ENCODE measurements at places on chromosomes 3 and 15. TPM values are rescaled to one million over a fixed set of nuclear protein-coding genes. Genes with fewer than 3 reads are reported as not detected.

STAB1 gene
- polyA plus RNA-seq, result 41.7 TPM

ADGRG7 gene
- polyA plus RNA-seq, result not detected

DNA sequence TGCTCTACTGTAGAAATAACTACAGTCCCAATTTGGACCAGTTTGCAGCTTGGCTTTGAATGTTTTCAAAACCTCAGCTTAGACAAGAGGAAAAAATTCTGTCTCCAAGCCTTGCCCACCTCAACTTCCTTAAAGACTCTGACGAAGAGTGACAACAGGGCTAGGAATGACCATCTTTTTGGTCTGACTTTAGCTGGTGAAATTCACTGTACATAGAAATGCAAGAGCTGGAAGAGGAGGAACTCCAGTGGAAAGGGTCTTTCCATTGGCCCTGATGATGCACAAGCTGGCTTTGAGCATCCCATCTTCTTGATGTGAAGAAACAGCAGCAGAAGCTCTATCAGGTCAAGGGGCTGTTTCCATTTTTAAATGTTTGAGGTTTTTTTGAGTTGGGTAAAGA lies 22.7 kb upstream of the SH3BP5 start:
- DNase-seq, result no peak

DNA sequence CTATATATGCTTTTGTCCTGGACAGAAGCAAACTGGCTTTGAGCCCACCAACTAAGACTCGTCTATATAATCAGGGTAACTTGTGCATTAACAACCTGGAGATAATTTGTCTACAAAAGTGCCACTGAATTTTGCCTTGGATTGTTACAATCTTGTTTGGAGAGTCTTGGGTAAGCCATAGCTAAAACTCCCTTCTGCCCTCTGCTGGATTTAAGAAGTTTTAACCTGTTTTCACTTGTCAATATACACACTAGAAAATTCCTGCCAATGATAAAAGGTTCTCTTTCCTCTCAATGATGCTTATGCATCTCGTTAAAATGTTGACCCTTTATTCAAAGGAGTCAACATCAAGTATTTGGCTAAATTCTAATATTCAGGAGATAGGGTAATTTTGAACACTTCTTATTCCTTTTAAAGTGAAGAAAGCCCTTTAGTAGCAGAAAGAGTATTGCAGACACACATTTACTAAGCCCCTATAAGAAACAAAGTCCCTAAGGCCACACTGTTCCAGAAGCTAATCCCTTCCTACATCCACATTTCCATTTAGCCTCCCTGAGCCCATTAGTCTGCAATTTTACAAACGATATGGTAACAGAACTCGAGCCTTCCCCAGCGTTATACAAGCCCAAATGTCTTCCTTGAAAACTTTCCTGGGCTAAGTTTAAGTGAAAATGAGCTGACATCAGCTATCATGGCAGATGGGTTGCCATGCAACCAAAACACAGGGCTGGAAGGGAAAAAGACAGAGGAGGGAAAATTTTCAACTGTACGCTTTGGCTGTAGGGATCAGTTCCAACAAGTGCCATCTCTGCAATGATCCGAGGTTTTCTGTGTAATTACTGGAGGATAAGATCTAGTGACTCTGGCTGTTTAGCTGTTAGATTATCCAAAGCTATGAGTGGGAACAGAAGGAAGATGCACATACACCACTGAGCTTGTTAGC lies 75.9 kb upstream of the FGF12 start:
- no peak for DNase-seq

DNA sequence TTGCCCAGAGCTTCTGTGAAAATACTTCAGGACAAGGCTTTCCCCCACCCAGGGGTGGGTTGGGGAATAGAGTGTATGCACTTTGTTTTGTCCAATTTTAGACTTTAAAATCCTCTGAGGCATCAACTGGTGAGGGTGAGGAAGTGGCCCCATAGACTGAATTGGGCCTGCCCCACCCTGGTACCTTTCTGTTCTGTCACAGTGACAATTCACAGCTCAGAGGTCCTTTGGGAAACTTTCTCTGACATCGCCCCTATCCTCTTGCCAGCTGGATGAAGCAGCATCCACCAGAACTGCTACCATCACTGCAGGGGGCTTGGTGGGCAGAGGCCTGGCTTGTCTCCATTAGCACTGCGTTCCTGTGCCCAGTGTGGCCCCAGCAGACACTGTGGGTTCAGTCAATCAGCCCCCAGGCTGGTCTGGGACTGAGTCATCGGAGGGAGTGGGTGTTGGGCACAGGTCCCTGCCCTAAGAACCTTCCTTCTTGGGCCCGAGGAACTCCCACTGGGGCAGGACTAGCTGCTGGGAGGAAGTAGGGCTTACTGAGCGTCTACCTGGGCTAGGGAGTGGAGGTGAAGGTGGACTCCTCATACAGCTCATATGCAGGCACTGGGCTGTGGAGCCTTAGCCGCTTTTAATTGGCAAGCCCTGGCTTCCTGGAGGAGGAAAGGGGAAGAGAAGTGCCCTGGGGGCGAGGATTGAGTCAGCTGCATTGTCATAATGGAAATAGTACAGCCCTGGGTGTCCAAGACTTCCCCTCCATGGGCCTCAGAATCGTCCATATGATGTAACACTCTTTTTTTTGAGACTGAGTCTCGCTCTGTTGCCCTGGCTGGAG lies 1.5 kb upstream of the PPM1M start:
- DNase-seq, result no peak
